ENCODE measurements at places on chromosomes 3 and 15. TPM values are rescaled to one million over a fixed set of nuclear protein-coding genes. Genes with fewer than 3 reads are reported as not detected.

DNA sequence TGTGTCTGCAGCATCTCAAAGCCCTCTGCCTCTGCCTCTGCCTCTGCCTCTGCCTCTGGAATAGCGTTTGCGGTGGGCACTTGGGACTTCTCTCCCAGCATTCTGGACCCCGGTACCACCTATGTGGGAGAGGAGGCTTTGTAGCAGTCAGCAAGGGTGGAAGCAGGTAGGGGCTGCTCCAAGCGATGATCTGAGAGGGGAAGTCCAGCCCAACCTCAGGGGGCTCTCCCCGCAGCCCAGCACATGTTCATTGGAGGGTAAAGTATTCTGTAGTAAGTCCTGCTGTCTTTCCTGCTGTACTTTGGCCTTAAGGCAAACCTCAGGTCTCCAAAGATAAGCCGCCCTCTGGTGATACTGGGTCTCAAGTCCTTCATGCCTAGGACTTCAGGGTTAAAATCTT, 68.6 kb downstream of the FAM174B start:
- no peak for DNase-seq
- no peaks in the 10 kb centered on the region for H3K36me3 ChIP-seq
- no peaks in the 10 kb centered on the region for H3K4me1 ChIP-seq

DNA sequence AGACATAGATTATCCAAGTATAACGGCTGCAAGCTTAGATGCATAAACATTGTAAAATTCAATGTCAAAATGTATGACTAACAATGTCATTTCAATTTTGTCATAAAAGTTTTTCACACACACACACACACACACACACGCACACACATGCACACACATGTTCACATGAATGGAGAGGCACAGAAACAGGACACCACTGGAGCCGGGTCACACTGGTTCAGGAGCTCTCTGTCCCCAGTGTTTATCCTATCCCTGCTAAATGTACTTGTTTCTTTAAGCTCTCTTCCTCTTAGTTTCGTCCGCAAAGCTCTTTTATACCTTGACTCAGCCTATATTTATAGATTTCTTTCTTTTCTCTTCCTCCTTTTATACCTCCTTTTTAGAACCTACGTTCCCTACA, 249.9 kb downstream of the CADPS start:
- H3K27ac ChIP-seq = no peak overlapping the region
- no peak overlapping the region for H3K4me3 ChIP-seq
- DNase-seq = no peak
- H3K36me3 ChIP-seq = no peaks in the 10 kb centered on the region
- H3K27me3 ChIP-seq = no peaks in the 10 kb centered on the region

- H3K27me3 ChIP-seq = no peaks in the 10 kb centered on the region
- no peaks in the 10 kb centered on the region for H3K36me3 ChIP-seq
- H3K4me3 ChIP-seq = no peak overlapping the region
- no peaks in the 10 kb centered on the region for H3K4me1 ChIP-seq
- H3K27ac ChIP-seq = no peak overlapping the region
These were observed 110.7 kb upstream of the P2RY1 start for GRCh38 chr3:152724270-152724669.

GRCh38 chr3:8595695-8596115, 48.9 kb downstream of the SSUH2 start:
- H3K27me3 ChIP-seq = no peaks in the 10 kb centered on the region
- no peak for DNase-seq
- H3K27ac ChIP-seq = no peak overlapping the region
- H3K4me3 ChIP-seq = no peak overlapping the region
- H3K4me1 ChIP-seq = no peaks in the 10 kb centered on the region
- H3K36me3 ChIP-seq = no peaks in the 10 kb centered on the region

DNA sequence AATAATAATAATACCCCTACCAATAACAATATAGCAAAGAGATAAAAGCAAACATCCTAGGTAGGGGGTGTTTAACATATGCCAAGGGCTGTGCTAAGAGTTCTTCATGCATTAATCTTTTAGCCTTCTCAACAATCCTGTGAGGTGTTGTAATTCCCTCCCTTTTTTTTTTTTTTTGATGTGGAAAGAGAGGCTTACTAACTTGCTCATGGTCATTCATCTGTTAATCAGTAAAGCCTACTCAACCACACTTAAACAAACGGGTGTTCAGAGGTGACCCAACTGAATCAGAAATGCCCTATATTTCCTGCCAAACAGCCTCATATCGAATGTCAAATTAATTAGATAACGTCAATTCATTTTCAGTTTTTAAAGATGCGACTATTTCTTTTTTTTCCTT, 232.1 kb downstream of the CTNNB1 start:
- H3K27ac ChIP-seq = no peak overlapping the region
- H3K27me3 ChIP-seq = no peaks in the 10 kb centered on the region
- no peaks in the 10 kb centered on the region for H3K4me1 ChIP-seq
- H3K4me3 ChIP-seq = no peak overlapping the region
- no peaks in the 10 kb centered on the region for H3K36me3 ChIP-seq

- no peak for DNase-seq
- no peaks in the 10 kb centered on the region for H3K27me3 ChIP-seq
- H3K4me3 ChIP-seq = no peak overlapping the region
- H3K27ac ChIP-seq = no peak overlapping the region
- H3K4me1 ChIP-seq = peaks cover 19% of the 10 kb centered on the region
These were observed 100.1 kb upstream of the CTDSPL start for GRCh38 chr3:37761586-37761985.

DNA sequence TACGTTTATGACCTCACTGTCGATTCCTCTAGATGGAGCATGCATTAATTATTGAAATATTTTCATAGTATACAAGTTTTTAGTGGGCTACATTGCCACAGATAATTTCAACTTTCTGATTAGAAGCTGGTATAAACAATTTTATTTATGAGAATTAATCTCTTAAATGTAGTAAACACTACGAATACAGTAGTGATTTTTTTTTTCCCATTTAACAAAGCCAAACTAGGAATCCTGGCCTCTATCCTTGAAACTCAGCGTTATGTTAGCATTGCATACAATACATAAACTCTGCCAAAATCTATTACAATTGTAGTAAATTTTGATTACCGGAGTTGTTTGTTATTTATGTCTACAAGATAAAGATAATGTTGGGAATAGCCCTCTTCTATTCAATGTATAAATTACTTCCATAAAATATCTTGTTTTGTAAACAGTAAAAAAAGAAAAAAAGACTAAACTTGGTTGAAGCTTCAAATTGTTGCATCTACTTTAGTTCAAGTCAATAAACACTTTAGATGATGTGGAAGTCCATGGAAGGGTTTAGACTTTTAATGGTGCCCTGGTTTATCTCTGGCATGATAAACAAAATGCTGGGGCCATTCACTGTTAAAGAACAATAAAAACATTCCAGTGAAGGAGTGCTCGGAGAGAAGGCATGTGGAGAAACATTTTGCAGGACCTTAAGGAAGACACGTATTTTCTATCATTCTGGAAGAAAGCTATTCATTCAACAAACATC, 77.3 kb upstream of the NR2F2 start:
- no peak overlapping the region for H3K27ac ChIP-seq
- H3K4me1 ChIP-seq = no peaks in the 10 kb centered on the region
- no peak for DNase-seq

GRCh38 chr3:129612534-129613366, 6.3 kb upstream of the PLXND1 start:
- no peaks in the 10 kb centered on the region for H3K36me3 ChIP-seq
- no peaks in the 10 kb centered on the region for H3K4me1 ChIP-seq
- DNase-seq = no peak
- no peaks in the 10 kb centered on the region for H3K27me3 ChIP-seq
- no peak overlapping the region for H3K27ac ChIP-seq

- no peaks in the 10 kb centered on the region for H3K27me3 ChIP-seq
- no peak for DNase-seq
- no peak overlapping the region for H3K4me3 ChIP-seq
- no peaks in the 10 kb centered on the region for H3K4me1 ChIP-seq
These were observed 452.0 kb downstream of the MFSD1 start for GRCh38 chr3:159253860-159254259.

DNA sequence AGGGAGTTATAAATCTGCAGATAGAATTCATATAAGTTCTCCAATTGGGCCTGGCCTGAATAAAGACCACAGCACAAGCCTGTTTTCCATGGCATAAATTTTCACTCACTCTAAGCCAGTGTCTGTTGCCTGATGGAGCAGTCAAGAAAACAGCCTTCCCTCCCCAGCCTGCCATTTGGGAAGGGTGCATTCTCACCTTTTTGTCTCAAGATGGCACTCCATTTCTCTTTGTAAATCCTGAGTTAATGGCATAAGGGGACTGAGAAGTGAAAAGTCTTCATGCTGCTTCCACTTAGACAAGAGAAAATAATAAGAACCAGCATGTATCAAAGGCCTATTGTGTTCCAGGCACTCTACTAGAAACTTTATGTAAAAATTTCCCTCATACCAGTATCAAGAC, 115.6 kb upstream of the MANF start:
- no peak overlapping the region for H3K4me3 ChIP-seq
- H3K27ac ChIP-seq = no peak overlapping the region
- DNase-seq = no peak
- H3K27me3 ChIP-seq = no peaks in the 10 kb centered on the region
- no peaks in the 10 kb centered on the region for H3K36me3 ChIP-seq
- no peaks in the 10 kb centered on the region for H3K4me1 ChIP-seq

GRCh38 chr15:96896766-96897165, 566.3 kb downstream of the NR2F2 start:
- no peaks in the 10 kb centered on the region for H3K27me3 ChIP-seq
- no peak overlapping the region for H3K4me3 ChIP-seq
- no peak overlapping the region for H3K27ac ChIP-seq
- no peaks in the 10 kb centered on the region for H3K36me3 ChIP-seq

DNA sequence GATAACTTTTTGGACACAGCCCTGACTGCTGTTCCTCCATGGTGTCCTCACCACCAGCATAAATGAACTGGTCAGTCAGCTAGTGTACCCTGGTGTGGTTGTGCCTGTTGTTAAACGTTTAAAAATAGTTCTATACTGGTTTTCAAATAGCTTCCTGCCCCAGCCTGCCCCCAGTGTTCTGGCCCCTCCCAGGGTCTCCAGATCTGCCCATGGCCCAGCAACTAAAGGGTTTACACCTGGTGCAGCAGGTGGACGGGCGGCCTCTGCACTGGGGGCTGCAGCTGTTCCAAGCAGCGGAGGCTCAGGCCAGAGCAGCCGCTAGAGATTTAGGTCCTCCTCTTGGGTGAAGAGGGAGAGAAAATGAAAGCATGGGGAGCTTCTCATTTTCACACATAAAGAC, 6.1 kb upstream of the NR2E3 start:
- no peak overlapping the region for H3K4me3 ChIP-seq
- no peaks in the 10 kb centered on the region for H3K27me3 ChIP-seq
- H3K36me3 ChIP-seq = no peaks in the 10 kb centered on the region
- no peak for DNase-seq
- H3K27ac ChIP-seq = no peak overlapping the region
- no peaks in the 10 kb centered on the region for H3K4me1 ChIP-seq

DNA sequence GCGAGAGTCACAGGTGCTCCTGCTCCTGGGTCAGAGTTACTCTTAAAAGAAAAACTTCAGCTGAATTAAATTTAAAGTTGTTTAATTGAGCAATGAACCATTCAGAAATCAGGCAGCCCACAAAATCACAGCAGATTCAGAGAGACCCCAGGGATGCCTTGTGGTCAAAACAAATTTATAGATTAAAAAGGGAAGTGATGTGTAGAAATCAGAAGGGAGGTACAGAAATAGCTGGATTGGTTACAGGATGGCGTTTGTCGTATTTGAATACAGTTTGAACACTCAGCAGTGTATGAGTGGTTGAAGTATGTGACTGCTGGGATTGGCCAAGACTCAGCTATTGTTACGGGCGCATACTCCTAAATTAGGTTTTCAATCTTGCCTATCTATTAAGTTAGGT, 58.6 kb downstream of the UACA start:
- DNase-seq = no peak
- H3K27me3 ChIP-seq = no peaks in the 10 kb centered on the region
- H3K36me3 ChIP-seq = no peaks in the 10 kb centered on the region
- no peak overlapping the region for H3K4me3 ChIP-seq
- no peak overlapping the region for H3K27ac ChIP-seq
- H3K4me1 ChIP-seq = peaks cover 8% of the 10 kb centered on the region

The CDHR4 gene
- 3.1 TPM for total RNA-seq

The EPHB1 gene
- 1.6 TPM for total RNA-seq

The CHST2 gene
- 4.5 TPM for total RNA-seq

The CCDC39 gene
- total RNA-seq = 1.7 TPM

The CFAP161 gene
- 0.23 TPM for total RNA-seq

The C15orf62 gene
- total RNA-seq = 0.83 TPM

Data from ovary (tissue), 10 donors.